ENCODE measurements at places on chromosomes 4 and X.

DNA sequence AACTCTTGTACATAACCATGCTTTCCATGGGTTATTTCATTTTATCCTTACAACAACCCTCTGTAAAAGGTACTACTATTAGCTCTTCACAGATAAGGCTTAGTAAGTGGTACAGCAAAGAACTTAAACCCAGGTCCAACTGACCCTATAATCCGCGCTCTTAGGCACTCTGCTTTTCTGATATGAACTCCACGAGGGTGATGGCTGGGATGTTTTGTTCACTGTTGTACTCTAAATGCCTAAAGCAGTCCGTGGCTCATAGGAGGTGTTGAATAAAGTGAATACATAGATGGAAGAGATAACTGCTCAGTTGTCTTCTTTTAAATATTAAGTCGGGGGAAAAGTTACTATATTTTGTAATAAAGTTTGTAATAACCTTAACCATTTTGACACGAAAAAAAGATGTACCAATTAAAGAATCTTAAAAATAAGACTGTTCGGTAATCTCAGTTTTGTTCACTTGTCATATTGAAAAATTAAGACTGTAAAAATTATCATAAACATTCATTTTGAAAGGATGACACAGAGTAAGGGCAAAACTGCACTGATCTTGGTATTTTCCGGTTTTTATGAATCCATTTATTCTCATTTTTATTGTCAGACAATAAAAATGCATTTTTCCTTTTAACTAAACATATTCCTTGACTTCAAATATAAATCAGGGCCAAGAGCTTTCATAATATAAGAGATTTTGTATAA lies 166.5 kb downstream of the FBXW7 start:
- no peak for DNase-seq

DNA sequence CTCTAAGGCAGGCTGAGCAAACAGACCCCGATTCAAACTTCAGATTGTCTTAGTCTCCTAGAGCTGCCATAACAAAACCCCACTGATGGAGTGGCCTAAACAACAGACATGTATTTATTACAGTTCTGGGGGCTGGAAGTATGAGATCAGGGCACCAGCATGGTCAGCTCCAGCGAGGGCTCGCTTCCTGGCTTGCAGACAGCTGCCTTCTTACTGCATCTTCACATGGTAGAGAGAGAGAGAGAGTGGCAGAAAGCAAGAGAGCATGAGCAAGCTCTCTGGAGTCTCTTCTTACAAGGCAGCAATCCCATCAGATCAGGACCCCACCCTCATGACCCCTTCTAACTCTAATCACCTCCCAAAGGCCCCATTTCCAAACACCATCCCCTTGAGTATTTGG lies 22.3 kb upstream of the SORCS2 start:
- no peak for DNase-seq

- DNase-seq, result no peak
Measured at GRCh38 chrX:40761762-40762161, 26.4 kb upstream of the MED14 start.

DNA sequence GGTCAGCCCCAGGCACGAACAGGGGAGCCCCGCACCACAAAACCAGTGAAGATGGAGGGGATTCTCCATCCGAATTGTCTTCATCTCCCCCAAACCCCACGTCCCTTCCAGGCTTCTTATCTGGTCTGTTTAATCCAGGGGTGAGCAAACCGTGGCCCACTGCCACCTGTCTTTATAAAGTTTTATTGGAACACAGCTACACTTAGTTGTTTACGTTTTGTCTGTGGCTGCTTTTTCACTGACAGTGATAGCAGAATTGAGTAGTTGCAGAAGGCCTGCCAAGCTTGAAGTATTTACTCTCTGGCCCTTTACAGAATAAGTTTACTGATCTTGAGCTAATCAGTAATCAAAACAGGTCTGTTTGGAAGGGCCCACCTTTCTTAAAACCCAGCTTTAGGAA lies 324.0 kb downstream of the ARHGAP10 start:
- no peak for DNase-seq

- DNase-seq, result no peak
Measured at GRCh38 chr4:38323141-38323641, 340.8 kb upstream of the KLF3 start.

- DNase-seq, result no peak
Measured at GRCh38 chrX:111634823-111635729, 45.9 kb upstream of the ALG13 start.

GRCh38 chrX:23857363-23857762 lies 50.4 kb downstream of the APOO start:
- no peak for DNase-seq

DNA sequence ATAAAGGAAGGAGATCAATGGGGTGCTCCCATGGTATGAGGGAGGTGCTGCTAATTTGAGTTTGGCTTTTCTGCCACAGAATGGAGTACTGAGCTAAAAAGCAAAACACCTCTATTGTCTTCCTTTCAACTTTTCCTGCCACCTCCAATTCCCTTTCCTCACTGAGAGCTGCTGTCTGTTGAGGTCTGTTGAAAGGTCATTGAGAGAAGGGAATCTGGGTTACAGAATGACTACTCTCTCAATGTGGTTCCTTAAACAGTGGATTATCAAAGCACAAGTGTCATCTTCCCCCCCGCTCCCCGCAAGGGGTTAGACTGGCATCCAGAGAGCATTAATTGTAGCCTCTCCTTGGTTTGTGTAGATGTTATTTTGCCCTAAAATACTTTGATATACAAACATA lies 10.7 kb downstream of the USP9X start:
- no peak for DNase-seq

DNA sequence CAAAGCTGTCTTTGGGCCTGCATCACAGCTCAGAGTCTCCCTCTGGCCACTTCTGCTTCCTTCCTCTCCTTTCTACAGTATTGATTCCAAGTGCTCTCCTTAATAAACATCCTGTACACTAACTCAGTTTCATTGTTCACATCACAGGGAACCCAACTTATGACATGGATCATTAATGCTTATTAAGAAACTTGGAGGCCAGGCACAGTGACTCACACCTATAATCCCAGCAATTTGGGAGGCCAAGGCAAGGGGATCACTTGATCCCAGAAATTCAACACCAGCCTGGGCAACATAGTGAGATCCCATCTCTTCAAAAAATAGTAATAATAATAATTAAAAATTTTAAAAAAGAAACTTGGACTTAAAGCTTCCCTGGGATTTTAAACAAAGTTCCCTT lies 89.2 kb upstream of the EFHC2 start:
- no peak for DNase-seq
